ENCODE measurements at places on chromosomes 13 and 19. TPM values are rescaled to one million over a fixed set of nuclear protein-coding genes. Genes with fewer than 3 reads are reported as not detected.

DNA sequence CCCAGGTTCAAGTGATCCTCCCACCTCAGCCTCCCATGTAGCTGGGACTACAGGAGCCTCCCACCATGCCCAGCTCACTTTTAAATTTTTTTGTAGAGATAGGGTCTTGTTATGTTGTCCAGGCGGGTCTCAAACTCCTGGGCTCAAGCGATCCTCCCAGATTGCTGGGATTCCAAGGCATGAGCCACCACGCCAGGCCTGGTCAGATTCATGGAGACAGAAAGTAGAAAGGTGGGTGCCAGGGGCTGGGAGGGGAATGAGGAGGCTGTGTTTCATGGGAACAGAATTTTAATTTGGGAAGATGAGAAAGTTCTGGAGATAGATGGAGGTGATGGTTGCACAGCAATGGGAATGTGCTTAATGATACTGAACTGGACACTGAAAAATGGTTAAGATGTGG lies 22.3 kb downstream of the ARHGEF18 start:
- DNase-seq = no peak

- no peak for DNase-seq
Measured at GRCh38 chr13:50511877-50512341, 331.6 kb downstream of the DLEU7 start.

DNA sequence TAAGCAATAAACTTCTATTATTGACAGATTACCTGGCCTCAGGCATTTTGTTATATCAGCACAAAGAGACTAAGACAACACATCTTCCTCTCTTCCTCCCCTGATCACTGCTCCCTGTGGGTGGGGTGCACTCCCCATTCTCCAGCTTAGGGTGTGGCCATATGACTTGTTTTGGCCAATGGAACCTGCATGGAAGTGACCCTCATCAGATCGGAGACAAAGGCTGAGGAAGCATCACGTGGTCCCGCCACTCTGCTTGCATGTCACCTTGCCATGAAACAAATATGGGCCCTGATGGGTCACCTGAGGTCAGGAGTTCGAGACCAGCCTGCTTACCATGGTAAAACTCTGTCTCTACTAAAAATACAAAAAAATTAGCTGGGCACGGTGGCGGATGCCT lies 13.7 kb upstream of the CCL25 start:
- no peak for DNase-seq

GRCh38 chr19:1466461-1467214 lies 12.4 kb downstream of the C19orf25 start:
- DNase-seq = no peak

DNA sequence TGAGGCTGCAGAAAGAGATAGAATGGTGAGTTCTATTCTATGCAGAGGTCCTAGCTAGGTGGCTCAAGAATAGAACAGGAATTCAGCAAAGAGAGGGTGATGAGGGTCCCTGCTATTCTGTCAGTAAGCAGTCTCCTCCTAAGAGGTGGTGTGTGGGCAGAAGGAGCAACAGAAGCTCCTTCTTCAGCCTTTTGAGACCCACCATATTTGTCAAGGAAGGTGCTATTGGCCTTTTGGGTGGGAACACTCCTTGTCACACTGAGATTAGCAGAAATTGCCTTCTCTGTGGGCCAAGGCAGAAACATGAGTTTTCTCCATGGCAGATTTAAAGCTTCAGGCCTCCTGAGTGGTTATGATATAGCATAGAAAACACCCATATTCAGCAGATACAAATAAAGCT lies 39.4 kb upstream of the RAP2A start:
- DNase-seq = no peak

DNA sequence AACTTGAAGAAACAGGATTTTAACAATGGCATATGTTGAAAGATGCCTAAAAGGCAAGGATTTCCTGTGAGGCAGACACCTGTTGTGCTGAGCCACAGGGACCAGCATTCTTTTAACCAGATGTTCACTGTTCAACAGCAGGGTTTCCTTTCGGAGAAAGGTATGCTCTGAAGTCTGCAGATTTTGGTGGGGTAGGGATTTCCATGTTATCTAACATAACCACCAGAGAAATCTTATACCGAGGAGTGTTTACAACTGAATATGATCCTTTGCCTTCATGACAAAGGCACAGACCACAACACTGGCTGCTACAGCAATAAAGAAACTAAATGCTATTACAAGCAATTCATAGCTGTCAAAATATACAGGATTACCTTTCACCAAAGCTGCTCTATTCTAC lies 48.1 kb downstream of the MPHOSPH8 start:
- DNase-seq = no peak

- no peak for DNase-seq
Measured at GRCh38 chr13:110636053-110636475, 20.7 kb downstream of the NAXD start.

DNA sequence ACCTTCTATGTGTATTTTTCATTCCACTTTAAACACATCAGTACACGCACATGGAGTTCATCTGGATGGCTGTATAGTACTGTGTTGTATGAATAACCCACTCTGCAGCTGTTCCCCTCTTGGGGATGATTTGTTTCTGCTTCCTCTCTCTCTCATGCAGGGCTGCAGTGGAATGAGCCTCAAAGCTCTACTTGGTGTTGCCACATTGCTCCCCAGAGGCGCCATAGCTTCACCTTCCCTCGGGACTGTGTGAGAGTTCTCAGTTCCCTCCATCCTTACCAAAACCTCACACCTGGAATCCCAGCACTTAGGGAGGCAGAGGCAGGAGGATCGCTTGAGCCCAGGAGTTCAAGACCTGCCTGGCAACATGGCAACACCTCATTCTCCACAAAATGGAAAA lies 28.4 kb upstream of the GPR183 start:
- no peak for DNase-seq

- no peak for DNase-seq
Measured at GRCh38 chr19:47901370-47901769, 15.3 kb upstream of the SULT2A1 start.

DNA sequence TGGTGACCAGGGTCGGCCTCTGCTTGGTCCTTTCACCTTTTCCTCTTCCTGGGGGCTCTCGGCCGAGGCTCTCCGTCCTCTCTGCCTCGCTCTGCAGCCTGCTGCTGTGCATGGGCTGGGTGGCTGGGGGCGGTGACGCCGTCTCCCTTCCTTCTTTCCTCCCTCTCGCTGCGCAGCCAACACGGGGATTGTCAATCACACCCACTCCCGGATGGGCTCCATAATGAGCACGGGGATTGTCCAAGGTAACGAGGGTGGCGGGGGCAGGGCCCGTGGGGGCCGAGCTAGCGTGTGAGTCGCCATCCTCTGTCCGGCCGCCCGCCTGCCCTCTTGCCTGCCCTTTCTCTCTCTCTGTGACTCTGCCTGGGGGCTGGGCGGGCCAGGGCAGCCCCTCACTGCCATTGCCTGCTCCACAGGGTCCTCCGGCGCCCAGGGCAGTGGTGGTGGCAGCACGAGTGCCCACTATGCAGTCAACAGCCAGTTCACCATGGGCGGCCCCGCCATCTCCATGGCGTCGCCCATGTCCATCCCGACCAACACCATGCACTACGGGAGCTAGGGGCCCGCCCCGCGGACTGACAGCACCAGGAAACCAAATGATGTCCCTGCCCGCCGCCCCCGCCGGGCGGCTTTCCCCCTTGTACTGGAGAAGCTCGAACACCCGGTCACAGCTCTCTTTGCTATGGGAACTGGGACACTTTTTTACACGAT lies 7.1 kb downstream of the YIPF2 start:
- DNase-seq = no peak

- no peak for DNase-seq
Measured at GRCh38 chr19:55459950-55460657, 1.3 kb downstream of the ISOC2 start.

DNA sequence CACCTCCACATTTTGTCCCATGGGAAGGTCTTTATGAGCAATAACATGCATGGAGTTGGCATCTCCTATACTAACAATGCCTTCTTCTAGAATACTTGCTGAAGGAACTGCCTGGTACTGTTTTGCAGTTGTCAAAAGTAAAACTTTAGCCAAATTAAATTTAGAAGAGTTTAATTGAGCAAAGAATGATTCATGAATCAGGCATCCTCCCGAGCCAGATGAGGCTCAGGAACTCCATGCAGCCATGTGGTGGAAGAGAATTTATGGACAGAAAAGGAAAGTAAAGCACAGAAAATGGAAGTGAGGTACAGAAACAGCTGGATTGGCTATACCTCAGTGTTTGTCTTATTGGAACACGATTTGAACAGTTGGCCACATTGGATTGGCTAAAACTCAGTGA lies 1081.9 kb downstream of the SLITRK1 start:
- DNase-seq = no peak

GRCh38 chr13:89066868-89067466 lies 1395.8 kb downstream of the SLITRK5 start:
- peak; percentile 79 for DNase-seq

DNA sequence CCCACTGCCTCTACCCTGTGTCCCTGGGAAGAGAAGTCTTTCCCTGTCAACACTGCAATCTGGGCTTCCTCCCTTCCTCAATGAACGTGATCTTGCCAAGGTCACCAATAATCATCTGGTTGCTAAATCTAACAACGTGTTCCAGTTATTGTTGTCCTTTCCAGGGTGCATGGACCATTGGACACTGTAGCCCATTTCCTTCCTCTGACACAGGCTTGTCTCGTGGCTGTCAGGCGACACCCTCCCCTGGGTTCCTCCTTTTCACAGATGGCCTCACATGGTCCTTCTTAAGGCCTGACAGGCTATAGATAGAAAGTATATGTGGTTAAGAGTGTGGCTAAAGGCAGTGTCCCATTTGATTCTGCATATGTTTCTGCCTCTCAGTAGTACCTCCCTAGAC lies 67.7 kb upstream of the STARD13 start:
- DNase-seq = no peak

DNA sequence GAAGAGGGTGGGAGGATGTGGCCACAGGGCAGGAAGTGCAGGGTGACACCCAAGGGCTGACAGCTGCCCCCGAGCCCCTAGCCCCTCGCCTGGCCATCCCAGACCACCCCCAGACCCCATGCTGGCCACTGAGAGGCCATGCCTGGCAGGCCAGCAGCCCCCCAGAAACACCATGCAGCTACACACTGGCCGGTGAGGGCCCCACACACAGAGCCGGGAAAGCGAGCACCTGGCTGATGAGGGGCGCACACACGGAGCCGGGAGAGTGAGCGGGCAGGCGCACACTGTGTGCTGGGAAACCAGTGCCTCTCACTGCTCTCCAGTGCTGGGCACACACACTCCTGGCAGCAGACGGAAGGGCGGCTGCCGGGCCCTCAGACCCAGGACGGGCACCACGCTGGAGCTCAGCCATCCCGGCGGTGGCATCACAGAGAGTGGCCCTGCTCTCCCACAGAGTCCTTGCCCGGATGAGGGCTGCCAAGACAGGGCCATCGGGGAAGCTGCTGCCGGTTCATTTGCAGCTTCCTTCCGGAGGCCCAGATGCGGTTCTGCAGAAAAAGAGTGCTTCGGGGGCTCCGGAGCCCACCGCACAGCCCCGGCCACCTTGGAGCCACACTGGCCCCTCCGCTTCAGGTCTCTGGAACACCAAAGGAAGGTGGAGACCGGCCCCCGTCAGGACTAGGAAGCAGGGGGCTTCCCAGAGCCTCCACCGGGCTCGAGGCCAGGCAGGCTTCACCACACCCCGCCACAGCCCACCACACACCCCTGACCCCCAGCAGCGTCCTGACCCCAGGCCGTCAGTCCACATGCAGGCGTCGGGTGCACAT lies 76.4 kb downstream of the SPACA7 start:
- DNase-seq = no peak

DNA sequence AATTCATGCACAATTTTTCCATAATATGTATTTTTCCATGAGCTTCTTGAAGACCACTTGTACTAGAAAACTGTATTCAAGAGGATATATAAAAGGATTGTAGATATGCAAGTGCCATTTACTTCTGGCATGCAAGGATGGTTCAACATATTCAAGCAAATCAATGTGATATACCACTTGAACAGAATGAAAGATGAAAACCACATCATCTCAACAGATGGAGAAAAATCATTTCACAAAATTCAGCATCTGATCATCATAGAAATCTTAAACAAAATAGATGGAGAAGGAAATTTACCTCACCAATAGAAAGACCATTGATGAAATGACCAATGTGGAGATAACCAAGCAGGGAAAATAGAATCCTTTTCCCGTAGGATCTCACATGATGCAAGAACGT lies 5.1 kb upstream of the ZNF816 start:
- DNase-seq = no peak

- no peak for DNase-seq
Measured at GRCh38 chr13:65472336-65472735, 1757.8 kb downstream of the PCDH9 start.

- peak; percentile 62 for DNase-seq
Measured at GRCh38 chr19:49113762-49114629, at the start of gene LIN7B. Gene LIN7B (plus strand): TSS chr19:49114370. CDS start chr19:49114405, 35 bp downstream.

DNA sequence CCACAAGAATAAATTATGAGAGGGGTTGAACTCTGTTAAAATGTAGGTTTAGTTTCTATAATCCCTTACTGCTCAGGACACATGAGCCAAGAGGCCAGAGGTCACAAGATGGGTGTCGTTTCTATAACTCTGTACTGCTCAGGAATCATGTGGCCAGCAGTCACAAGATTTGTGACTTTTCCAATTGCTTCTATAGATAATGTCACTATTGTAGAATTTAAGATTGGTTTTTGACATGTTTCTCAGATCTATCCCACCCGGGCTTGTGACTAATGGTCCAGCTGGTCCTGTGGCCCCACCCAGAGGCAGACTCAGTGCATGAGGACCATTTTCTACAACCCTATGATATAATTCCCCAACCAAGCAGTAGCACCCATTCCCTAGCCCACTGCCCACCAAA lies 662.0 kb upstream of the KLF12 start:
- no peak for DNase-seq

- peak; percentile 89 for DNase-seq
Measured at GRCh38 chr19:12840091-12841079, 2.1 kb downstream of the MAST1 start.

DNA sequence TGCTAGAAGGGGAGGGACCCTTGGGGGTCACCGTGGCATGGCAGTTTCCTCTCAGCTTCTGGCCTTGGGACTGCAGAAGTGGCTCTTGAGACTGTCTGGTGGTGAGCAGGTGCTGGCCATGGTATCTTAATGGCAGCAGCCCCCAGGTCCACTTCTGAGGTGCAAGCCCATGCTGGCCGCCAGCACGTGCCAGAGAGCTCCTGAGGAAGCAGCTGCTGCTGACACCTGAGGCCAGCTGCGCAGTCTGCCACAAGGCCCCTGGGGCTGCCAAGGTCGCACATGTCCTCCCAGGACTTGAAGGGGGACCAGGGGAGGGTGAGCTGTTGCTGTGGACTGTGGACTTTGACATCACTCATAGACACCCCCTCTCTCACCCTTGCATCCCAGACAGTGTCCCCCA lies 48.0 kb downstream of the NFIX start:
- DNase-seq = no peak

GRCh38 chr19:5005096-5005495 lies 36.2 kb downstream of the KDM4B start:
- DNase-seq = no peak

GRCh38 chr13:79225487-79226232 lies 180.4 kb downstream of the RBM26 start:
- DNase-seq = peak; percentile 11

GRCh38 chr13:31090961-31091624 lies 70.6 kb downstream of the HSPH1 start:
- no peak for DNase-seq

The SCN1B gene
- total RNA-seq = 0.19 TPM

The NRTN gene
- total RNA-seq = 0.75 TPM

The TNNT1 gene
- total RNA-seq = 46.8 TPM

The ZNF490 gene
- total RNA-seq = 6.9 TPM

The DKKL1 gene
- not detected for total RNA-seq

The NUP62 gene
- total RNA-seq = 42.0 TPM

The SIGLEC14 gene
- not detected for total RNA-seq

The PCDH8 gene
- not detected for total RNA-seq

The CXCL17 gene
- total RNA-seq = not detected

The LRRC63 gene
- total RNA-seq = not detected

The NCAN gene
- total RNA-seq = not detected

The RXFP2 gene
- not detected for total RNA-seq

The BRME1 gene
- 0.75 TPM for total RNA-seq

The ZNF99 gene
- total RNA-seq = not detected
